ENCODE measurements at places on chromosomes 5 and 9. TPM values are rescaled to one million over a fixed set of nuclear protein-coding genes. Genes with fewer than 3 reads are reported as not detected.

Gene QRFP
- not detected for total RNA-seq

Gene IFNA21
- total RNA-seq, result not detected

Gene FSTL4
- total RNA-seq, result 1.6 TPM

Gene SHC3
- not detected for total RNA-seq
